ENCODE measurements at places on chromosomes 6 and 20.

DNA sequence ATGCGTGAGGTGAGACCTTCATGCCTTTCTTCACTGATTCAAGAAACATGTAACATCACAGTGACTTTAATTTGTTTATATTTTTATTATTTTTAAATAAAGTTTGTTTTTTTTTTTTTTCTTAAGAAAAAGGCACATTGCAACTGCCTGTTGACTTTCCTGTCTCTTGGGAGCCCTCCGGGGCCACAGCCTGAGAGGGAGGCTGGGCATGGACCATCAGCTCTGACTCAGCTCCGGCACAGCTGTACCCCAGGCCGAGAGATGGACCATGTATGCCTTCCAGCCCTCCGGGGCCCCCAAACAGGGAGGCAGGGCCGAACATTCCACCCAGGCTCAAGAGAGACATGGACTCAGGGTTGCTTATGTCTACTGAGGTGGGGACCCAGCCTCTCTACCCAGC, 99.9 kb downstream of the NFATC2 start:
- DNase-seq = no peak

DNA sequence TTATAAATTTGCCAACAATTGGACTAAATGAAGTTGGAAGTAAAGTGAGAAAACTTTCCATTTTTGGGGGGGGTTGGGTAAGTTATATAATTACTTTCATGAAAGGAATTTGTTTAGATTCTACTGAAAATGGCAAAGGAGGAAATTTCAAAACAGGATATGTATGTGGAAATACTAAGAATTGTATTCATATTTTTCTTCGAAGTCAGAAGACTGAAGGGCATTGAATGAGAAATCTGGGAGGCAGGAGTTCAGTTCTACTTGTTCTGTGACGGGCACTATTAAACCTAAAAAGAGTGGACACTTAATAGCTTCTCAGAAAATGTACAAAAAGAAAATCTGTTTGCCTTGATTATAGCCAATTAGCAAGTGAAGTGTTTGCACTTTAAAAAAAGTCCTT, 114.7 kb downstream of the PRIM2 start:
- no peak for DNase-seq

DNA sequence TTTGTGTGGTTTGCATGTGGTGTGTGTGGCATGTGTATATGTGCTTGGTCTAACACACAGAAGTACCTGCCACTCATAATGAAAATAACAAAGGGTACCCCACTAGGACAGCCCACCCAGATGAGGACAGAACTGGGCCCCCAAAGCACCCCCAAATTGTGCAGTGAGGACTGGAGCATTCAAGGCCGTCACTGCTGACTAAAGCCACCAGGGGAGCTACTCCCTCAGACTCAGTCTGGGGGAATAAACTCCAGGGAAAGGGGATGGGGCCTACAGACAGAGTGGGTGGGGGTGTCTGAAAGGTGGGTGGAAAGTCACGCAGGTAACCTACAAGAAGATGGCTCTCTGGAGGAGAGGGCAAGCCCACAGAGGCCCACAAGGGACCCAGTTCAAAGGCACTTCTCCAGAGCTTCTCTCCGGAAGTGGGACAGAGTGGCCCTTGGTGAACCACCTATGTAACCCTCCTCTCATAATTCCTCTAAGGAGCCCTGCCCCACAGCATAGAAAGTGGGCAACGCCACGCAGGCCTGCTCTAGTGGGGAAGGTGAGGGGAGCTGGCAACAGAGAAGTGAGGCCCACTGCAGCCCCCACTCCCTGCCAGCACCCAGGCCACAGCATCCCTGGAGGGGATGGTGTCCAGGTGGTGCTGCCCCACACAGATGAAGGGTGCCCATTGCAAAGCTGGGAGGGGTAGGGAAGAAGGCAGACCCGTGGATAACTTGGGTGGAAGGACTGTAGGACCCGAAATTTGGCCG, 122.8 kb upstream of the MAFB start:
- DNase-seq = no peak

DNA sequence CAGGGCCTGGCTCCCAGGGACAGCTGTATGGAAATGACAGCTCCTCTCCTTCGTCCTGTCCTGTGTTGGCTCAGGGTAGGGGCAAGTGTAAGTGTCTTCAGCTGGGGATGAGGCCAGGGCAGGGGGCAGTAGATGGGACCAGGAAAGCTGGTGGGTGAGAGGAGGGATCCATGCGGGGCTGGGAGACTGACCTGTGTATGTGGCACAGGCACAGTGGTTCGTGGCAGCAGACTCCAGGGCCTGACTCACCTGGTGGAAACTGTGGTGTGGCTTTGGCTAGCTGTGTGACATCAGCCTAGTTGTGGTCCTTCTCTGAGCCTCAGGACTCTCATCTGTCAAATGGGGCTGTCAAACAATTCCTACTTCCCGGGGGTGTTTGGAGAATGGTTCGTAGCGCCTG, 13.7 kb upstream of the SCRT2 start:
- no peak for DNase-seq

- DNase-seq = no peak
Measured at GRCh38 chr20:60058879-60059278, 100.7 kb downstream of the CDH26 start.

DNA sequence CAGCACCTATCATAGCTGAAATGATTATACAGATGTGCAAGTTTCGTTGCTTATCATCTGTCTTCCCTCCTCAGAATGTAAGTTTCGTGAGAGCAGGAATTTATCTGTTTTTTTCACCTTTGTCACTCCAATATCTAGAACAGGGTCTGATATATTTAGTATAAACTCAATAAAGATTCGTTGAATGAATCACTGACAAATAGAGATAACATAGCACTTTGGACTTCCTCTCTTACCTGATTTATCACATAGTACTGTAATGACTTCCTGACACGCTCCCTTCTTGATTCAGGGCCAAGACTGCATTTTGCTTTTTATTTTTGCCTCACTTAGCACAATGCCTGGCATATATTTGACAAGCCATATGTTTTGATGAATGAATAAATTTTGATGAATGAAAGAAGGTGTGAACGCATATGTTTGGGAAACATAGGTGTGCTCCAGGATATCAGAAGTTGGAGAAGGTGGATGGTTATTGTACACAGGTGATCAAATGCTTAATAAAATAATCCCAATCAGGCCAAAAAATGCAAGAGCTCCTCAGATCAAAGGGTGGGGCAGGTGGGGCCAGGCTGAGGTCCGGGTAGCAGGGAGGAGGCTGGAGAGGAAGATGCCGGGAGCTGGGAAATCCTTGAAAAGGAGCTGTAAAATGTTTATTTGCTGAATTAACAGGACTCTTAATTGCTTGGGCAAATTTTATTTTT, 33.0 kb downstream of the PIM1 start:
- DNase-seq = no peak

GRCh38 chr6:156131221-156131903, 645.8 kb upstream of the ARID1B start:
- no peak for DNase-seq

GRCh38 chr6:131717836-131718542, 7.2 kb upstream of the CTAGE9 start:
- no peak for DNase-seq

- DNase-seq = no peak
Measured at GRCh38 chr6:85679445-85680123, 36.9 kb upstream of the SYNCRIP start.

- no peak for DNase-seq
Measured at GRCh38 chr6:36636687-36637418, 41.7 kb upstream of the CDKN1A start.

DNA sequence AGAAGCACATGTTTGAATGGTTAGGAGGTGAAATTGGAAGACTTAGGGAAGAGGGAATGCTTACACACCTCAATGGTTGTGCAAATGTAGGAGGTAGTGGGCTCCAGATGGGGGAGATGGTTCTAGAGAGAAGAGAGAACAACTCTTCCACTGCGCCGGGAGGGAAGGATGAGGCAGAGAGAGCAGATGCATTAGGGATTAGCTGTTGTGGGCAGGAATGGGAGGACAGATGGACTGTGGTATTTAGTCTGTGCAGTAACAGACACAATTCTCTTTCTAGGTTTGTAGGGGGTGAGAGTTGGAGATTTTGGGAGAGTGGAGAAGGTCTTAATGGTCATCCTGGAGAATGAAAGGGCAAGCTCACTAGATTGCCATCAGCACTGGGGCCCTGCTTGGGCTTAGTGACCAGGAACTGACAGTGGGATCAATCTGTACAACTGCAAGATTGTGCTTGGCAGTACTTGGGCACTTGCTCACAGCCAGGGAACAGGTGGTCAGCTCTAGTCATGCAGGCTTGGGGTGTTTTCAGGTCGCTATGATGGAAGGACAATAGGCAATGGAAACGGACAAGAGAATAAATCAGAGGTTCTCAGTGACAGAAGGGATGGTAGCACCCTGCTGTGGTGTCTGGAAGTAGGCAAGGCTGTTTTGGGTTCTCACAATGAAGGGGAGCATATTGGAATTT, 182.0 kb upstream of the MYLIP start:
- no peak for DNase-seq

- no peak for DNase-seq
Measured at GRCh38 chr6:52526634-52527033, 50.2 kb downstream of the TRAM2 start.

GRCh38 chr20:31857861-31858759, 12.2 kb downstream of the DUSP15 start:
- DNase-seq = no peak

DNA sequence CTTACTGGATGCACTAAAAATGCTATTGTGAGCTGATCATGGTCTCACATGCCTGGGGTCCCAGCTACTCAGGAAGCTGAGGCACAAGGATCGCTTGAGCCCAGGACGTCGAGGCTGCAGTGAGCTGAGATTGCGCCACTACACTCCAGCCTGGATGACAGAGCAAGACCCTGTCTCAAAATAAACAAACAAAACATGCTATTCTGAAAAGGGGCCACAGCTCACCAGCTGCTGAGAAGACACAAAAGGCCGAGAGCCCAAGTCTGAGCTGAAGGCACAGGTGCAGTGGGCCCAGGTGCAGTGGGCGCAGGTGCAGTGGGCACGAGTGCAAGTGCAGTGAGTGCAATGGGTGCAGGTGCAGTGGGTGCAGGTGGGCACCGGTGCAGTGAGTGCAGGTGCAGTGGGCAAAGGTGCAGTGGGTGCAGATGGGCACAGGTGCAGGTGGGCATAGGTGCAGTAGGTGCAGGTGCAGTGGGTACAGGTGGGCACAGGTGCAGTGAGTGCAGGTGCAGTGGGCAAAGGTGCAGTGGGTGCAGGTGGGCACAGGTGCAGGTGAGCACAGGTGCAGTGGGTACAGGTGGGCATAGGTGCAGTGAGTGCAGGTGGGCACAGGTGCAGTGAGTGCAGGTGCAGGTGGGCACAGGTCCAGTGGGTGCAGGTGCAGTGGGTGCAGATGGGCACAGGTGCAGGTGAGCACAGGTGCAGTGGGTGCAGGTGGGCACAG, 16.0 kb downstream of the ZBTB46 start:
- no peak for DNase-seq

GRCh38 chr6:135226537-135226936, 45.4 kb downstream of the MYB start:
- no peak for DNase-seq

DNA sequence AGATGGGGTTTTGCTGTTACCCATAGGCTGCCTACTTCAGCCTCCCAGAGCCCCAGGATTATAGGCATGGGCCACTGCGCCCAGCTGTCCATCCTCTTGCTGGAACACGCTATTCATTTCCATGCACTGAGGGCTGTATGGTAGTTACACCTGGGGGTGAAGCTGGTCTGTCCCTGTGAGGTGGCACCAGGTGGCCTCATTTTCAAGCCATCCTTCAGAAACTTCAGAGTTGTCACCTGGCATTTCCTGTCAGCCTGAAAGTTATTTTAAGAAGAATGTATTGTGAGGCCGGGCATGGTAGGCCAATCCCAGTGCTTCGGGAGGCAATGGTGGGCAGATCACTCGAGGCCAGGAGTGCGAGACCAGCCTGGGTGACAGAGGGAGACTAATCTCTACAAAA, 147.6 kb downstream of the DTNBP1 start:
- no peak for DNase-seq

- no peak for DNase-seq
Measured at GRCh38 chr20:42795111-42795695, 394.5 kb downstream of the PTPRT start.

DNA sequence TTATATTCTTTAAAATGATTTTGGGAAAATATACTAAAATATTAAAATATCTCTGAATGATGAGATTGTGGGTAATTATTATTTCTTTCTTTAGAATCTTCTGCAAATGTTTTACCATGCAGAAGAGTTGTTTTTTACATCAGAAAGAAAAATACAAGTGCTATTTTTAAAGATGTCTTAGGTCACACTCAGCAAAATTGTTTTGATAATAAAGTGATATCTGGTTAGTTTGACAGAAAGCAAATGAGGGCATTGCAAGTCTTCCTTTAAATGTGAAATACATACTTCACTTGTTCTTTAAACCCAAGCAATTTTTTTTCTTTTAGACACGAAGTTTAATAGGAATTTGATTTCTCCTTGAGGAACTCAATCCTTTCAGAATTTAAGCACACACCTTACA, 43.6 kb upstream of the STXBP5 start:
- no peak for DNase-seq

DNA sequence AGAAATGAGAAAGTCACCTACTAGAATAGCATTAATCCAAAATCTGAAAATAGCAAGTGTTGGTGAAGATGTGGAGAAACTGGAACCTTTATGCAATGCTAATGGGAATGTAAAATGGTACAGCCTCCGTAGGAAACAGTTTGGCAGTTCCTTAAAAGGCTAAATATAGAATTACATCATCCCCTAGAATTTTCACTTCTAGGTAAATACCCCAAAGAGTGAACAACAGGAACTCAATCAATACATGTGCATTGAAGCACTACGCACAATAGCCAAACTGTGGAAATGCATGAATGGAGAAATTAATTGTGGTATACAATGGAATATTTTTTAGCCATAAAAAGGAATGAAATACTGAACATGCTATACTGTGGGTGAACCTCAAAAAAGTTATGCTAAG, 982.0 kb upstream of the FLRT3 start:
- no peak for DNase-seq

DNA sequence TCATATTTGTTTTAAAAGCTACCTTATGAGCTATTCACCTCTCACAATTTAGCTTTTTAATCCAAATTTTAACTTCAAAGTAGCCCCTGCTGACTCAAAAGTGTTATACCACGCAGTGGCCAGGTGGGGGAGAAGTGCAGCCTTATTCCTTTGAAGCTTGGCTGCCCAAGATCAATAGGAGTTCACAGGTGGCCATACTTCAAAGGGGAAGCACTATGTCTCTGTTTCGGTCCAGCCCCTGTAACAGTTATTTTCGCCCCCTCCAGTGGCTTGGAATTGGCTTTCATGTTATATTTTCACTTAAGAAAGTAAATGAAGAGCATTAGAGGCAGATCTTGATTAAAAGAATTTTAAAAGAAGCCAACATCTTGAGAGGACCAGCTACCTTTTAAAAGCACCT, 608.4 kb downstream of the EPHA7 start:
- DNase-seq = no peak

GRCh38 chr6:21844120-21844917, 250.8 kb downstream of the SOX4 start:
- DNase-seq = no peak

- no peak for DNase-seq
Measured at GRCh38 chr20:24503352-24503931, 34.0 kb downstream of the SYNDIG1 start.

- no peak for DNase-seq
Measured at GRCh38 chr20:52010541-52010940, 181.0 kb downstream of the ZFP64 start.

All from stimulated activated CD8-positive, alpha-beta memory T cell treated with anti-CD3 and anti-CD28 coated beads, Interleukin-4, amount 100 ng/mL, for 4 hours (primary cell).